ENCODE measurements at places on chromosomes 2 and 18. TPM values are rescaled to one million over a fixed set of nuclear protein-coding genes. Genes with fewer than 3 reads are reported as not detected.

DNA sequence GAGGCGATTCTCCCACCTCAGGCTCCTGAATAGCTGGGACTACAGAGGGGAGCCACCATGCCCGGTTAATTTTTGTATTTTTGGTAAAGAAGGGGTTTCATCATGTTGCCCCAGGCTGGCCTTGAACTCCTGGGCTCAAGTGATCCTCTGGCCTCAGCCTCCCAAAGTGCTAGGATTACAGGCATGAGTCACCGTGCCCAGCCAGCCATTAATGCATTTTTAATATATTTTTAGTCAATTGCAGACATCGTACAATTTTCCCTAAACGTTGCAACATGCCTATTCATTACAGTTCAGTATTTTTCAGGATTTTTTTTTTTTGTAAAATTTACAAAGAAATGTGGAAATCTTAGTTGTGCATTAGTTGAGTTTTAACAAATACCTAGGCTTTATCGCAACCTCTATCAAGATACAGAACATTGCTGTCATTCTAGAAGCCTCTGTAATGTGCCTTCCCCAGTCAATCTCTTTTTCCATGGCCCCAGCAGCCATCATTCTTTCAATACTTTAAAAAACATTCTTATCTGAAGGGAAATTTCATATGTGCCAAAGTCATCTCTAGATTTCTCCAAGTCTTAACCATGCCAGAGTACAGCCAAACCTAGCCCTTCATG lies 14.7 kb downstream of the NABP1 start:
- H3K27me3 ChIP-seq: no peaks in the 10 kb centered on the region
- DNase-seq: no peak
- H3K4me1 ChIP-seq: no peaks in the 10 kb centered on the region
- H3K36me3 ChIP-seq: peaks cover 8% of the 10 kb centered on the region
- H3K27ac ChIP-seq: no peak overlapping the region

GRCh38 chr2:123953846-123954245 lies 71.2 kb upstream of the CNTNAP5 start:
- no peaks in the 10 kb centered on the region for H3K4me1 ChIP-seq
- DNase-seq: no peak
- H3K27me3 ChIP-seq: no peaks in the 10 kb centered on the region
- no peak overlapping the region for H3K4me3 ChIP-seq

GRCh38 chr2:78355967-78356366 lies 669.5 kb upstream of the REG3G start:
- H3K27ac ChIP-seq: no peak overlapping the region
- DNase-seq: no peak
- no peak overlapping the region for H3K4me3 ChIP-seq
- no peaks in the 10 kb centered on the region for H3K27me3 ChIP-seq
- H3K4me1 ChIP-seq: no peaks in the 10 kb centered on the region

The MYL1 gene
- not detected for total RNA-seq

GRCh38 chr18:8319798-8320489 lies 289.3 kb upstream of the RAB12 start:
- no peaks in the 10 kb centered on the region for H3K27me3 ChIP-seq
- H3K4me1 ChIP-seq: no peaks in the 10 kb centered on the region
- no peaks in the 10 kb centered on the region for H3K36me3 ChIP-seq
- no peak overlapping the region for H3K4me3 ChIP-seq

DNA sequence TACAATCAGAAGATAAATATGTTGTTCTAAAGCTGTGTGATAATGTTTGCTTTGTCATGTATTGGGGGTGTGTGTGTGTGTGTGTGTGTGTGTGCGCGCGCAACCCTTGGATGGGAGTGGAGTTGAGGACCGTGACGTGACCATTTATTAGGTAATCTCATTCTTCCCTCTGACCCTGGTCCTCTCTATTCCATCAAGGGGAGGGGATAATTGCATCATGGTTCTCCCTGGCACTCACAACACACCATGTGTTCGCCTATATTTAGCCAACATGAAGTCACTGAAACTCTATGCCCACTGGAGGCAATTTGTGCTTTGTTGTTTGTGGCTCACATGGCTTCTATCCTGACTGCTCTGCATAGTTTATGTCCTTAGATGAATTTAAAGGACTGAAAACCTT lies 79.8 kb upstream of the LRPPRC start:
- DNase-seq: no peak
- no peak overlapping the region for H3K4me3 ChIP-seq
- no peaks in the 10 kb centered on the region for H3K27me3 ChIP-seq
- no peaks in the 10 kb centered on the region for H3K36me3 ChIP-seq

- no peaks in the 10 kb centered on the region for H3K27me3 ChIP-seq
- H3K4me1 ChIP-seq: no peaks in the 10 kb centered on the region
- H3K36me3 ChIP-seq: no peaks in the 10 kb centered on the region
- no peak overlapping the region for H3K27ac ChIP-seq
Measured at GRCh38 chr2:183227176-183227575, 102.9 kb downstream of the NUP35 start.

DNA sequence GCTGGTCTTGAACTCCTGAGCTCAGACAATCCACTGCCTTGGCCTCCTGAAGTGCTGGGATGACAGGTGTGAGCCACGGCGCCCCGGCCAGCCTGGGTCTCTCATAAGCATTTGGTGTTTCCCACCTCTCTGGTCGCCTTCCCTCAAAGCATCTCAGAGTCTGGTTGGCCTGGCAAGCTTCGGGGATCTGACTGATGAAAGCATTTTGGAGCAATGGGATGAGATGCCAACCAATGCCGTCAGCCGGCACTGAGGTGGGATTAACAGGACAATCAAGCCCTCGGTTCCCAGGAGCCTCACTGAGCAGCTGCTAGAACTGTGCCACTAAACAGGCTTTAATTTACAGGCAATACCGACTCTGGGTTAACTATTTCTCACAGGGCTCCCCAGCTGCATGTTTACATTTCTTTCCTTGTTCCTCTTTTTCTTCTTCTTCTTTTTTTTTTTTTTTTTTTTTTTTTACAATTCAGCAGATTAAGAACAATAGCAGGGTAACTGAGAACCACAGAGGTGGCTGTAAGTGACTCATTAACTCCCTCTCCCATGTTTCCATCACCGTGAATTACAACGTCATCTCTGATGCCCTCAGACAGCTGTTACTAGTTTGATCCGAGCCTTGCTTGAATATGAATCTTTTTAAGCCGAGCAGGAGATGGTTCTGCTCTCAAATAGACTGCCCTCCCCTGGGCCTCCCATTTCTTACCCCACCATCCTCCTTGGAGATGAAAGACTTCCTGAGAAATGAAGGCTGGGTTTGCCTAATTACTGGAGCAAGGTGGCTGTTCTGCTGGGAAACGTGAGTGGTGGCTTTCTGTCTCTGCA lies 37.9 kb downstream of the ODC1 start:
- no peaks in the 10 kb centered on the region for H3K36me3 ChIP-seq
- no peak for DNase-seq
- H3K27ac ChIP-seq: peak overlapping the region; percentile 36
- no peak overlapping the region for H3K4me3 ChIP-seq

The GKN2 gene
- total RNA-seq: not detected

The SPC25 gene
- 1.0 TPM for total RNA-seq

DNA sequence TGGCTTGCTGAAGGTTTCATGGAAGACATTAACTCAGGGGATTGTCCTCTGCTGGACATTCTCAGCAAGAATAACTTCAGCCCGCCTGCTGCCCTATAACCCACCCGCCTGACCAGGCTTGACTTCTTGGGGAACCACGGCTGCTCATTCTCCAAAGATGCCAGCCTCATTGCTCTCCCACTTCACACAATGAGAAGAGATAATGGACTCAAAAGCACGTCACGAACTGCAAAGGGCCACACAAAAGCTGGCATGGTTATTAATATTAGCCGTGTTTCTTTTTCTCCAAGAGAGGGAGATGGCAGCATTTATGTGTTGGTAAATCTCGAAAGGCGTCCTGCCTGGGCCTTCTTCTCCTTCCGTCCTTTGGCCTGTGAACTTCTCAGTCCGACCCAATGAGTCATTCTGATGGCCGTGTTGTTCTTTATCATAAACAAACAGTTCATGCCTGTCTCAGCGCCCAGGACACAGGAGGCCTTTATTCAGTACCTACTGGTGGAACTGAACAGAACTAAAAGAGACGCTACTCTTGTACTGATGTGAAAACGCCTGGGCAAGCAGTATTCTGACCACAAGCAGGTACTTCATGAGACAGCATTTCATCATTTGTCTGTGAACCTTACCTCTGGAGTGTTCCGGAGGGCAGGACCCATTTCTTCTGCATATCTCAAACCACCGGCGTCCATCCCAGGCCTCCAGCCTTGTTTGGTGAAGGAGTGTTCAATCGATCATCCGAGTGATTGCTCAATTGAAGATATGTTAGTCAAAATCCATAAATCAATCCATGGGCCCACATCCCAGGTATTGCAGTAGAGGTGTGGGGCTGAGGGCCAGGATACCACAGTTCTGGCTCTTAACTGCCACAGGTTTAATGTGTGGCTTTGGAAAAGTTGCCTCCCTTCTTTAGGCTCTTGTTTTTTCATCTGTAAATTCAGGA lies 25.1 kb upstream of the KLHL29 start:
- H3K27ac ChIP-seq: no peak overlapping the region
- no peaks in the 10 kb centered on the region for H3K36me3 ChIP-seq
- no peak overlapping the region for H3K4me3 ChIP-seq
- peaks cover 2% of the 10 kb centered on the region for H3K27me3 ChIP-seq
- no peak for DNase-seq

GRCh38 chr2:73000808-73001570 lies 70.5 kb downstream of the SFXN5 start:
- H3K27ac ChIP-seq: no peak overlapping the region
- no peaks in the 10 kb centered on the region for H3K36me3 ChIP-seq
- no peak for DNase-seq
- no peaks in the 10 kb centered on the region for H3K27me3 ChIP-seq

DNA sequence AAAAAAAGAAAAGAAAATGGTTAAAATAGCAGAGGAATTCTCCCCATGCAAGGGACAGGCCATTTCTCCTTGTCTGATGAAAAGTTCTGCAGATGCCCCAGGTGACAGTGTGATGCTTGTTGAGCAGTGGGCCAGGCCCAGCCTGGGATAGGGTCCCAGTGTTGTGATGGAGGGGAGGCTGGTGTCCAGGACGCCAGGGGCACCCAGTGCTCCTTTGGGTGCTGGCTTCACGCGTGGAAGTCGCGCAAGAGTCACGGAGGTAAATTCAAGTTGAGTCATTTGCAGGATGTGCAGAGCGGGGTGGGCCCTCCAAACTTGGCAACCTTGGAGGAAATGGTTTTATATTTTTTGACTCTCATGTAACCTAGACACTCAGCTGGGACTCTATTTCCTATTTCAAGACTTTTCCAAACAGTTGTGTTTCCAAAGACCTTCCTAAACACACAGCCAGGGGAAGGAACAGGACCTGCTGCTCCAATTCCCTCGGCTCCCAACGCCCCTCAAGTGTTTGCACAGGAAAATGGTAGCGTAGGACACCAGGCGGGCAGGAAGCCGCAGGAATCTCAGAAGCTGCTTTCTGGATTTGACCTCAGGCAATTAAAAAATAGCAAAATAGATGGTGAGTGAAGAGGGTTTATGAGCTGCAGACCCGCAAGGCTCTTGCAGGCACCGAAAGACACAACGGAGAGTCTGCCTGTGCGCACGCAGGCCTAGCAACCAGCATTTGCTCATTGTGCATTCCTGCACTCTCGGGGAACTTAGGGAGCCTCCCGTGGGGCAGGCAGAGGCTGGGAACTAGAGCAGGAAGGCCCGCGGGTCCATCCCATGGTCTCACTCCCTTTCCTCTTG lies 107.1 kb upstream of the ODC1 start:
- no peaks in the 10 kb centered on the region for H3K36me3 ChIP-seq
- H3K4me3 ChIP-seq: no peak overlapping the region
- H3K27ac ChIP-seq: no peak overlapping the region
- peaks cover 3% of the 10 kb centered on the region for H3K27me3 ChIP-seq
- DNase-seq: no peak

DNA sequence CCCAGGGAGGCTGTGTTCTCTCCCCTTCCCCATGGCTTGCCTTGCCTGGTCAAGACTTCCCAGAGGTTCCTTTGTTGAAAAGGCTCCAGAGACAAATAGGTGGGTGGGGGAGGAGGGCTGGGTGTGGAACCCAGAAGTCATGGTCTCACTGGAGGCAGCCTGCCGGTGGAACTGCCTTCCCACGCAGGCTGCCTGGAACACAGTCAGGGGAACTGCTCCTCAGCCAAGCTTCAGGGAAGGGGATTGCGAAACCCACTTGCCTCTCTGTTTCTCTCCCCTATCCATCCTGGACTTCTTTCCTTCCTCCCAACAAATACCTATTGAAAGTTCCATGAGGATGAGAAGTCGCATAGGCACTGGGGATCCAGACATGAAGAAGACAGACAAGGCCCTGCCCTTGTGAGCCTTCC lies 31.6 kb downstream of the MARCO start:
- H3K27ac ChIP-seq: no peak overlapping the region
- no peak for DNase-seq
- no peaks in the 10 kb centered on the region for H3K36me3 ChIP-seq
- H3K27me3 ChIP-seq: no peaks in the 10 kb centered on the region
- peaks cover 25% of the 10 kb centered on the region for H3K4me1 ChIP-seq
- H3K4me3 ChIP-seq: no peak overlapping the region

GRCh38 chr18:45085916-45086624 lies 405.4 kb downstream of the SETBP1 start:
- DNase-seq: no peak
- peaks cover 4% of the 10 kb centered on the region for H3K4me1 ChIP-seq
- no peak overlapping the region for H3K4me3 ChIP-seq
- no peaks in the 10 kb centered on the region for H3K36me3 ChIP-seq

The PDK1 gene
- total RNA-seq: 29.1 TPM

DNA sequence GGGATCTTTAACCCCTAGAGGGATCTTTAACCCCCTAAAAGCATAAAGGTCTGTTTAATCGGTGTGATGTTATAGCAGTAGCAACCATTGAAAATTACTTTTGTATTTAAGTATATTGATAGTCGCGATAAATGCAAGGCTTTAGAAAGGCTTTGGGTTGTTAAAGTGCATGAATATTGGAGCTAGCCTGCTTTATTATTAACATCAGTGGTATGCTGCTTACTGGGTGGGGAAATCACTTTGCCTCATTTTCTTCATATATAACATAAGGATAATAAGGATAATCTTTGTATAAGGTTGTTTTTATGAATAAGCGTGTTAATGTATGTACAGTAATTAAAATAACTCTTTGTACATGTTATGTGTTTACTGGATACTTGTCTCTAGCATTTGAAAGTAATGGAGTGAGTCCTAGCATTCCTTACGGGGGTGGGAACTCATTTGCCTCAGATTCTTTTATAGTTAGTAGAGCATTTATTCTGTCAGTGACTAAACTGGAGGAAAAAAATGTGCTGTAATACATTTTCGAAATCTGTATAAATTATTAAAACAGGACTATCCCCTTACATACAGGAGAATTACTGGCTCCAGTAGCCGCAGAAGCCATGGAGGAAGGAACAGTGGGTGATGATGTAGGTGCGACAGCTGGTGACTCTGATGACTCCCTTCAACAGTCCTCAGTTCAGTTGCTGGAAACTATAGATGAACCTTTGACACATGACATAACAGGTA lies 122.2 kb downstream of the BIRC6 start:
- H3K27me3 ChIP-seq: no peaks in the 10 kb centered on the region
- H3K4me3 ChIP-seq: no peak overlapping the region
- no peak for DNase-seq
- H3K27ac ChIP-seq: no peak overlapping the region
- no peaks in the 10 kb centered on the region for H3K4me1 ChIP-seq

GRCh38 chr18:76621782-76622495 lies 126.9 kb upstream of the ZNF516 start:
- no peak for DNase-seq
- H3K27me3 ChIP-seq: no peaks in the 10 kb centered on the region
- H3K4me1 ChIP-seq: peaks cover 8% of the 10 kb centered on the region

The MAPRE2 gene
- total RNA-seq: 283 TPM
